ENCODE measurements at places on chromosomes 5 and 9.

DNA sequence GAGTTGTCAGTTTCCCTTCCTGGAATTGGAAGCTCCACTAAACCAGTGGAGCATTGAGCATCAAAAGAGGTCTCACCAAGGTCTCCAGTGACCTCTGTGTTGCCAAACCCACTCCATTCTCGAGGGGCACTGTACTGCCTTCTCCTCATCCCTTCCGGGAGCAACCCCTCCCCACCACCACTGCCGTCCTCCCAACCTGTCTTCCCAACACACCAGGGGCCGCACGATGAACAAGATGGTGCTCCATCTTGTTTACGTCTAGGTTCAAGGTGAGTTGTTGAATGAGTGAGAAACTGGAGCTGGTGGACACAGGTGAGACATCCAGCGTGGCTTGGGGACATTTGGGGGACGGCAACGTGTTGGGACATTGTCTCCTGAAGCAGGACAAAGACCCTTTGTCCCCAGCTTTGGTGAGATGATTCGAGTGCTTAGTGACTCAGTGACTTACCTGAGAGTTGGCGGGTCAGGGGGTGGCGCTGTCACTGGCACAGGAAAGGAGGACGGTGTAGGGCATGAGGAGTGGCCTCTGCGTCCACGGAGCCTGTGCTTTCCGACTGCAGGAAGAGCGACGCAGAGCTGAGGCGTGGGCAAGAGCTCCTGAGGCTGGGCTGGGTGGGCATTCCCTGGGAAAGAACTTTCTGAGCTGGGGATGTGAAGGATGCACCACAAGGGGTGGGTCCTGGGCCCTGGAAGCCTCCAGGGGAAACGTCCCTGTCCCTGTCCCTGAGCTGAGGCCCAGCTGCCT lies 44.8 kb upstream of the RNU6ATAC start:
- DNase-seq, result no peak

DNA sequence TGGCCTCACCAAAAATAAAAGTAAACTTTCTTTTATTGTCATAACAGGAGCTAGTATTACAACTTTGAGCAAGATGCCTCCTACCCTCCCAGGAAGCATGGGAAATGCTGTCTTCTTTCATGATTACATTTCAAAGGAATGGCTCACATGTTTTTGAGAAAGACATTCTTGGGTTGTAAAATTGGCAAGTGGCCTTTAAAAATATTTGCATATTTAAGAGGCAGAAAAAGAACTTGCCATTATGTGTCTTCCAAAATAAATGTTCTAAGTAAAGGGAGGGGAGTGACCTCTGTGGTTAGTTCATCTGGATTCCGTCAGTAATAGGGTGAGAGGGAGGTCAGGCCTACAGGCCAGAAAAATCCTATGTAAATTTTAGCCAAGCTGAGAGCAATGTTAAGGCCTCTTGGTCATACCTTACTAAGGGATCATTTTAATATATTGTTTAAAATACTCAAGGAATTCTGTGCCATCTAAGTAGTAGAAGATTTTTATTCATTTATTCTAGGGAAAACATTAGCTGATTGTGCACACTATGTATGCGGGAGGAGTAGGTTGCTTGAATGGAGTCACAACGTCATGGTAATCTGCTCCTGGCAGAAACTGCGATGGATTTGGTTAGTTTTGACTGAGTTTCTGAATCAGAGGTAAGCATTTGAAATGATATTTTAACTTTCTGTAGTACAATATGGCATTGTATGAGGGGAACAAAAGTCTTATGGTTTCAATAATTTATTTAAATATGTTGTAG lies 1485.7 kb upstream of the CDH9 start:
- no peak for DNase-seq

DNA sequence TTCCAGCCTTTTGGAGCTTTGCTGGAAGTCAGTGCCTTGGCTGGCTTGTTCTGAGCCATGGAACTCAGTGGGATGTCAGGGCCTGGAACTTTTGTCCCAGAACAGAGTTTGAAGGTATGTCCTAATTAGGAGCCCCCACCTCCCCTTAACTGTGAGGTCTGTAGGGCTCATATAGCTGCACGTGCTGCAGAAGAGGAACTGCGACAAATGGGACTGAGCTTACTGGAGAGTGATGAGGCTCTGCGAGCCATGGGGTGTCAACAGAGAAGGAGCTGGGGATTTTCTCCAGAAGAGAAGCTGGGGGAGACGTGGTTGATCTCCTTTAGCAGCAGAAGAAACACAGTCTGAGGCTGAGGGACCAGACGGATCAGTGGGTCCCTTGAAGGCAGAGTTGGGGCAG lies 10.9 kb downstream of the TMEM8B start:
- no peak for DNase-seq

DNA sequence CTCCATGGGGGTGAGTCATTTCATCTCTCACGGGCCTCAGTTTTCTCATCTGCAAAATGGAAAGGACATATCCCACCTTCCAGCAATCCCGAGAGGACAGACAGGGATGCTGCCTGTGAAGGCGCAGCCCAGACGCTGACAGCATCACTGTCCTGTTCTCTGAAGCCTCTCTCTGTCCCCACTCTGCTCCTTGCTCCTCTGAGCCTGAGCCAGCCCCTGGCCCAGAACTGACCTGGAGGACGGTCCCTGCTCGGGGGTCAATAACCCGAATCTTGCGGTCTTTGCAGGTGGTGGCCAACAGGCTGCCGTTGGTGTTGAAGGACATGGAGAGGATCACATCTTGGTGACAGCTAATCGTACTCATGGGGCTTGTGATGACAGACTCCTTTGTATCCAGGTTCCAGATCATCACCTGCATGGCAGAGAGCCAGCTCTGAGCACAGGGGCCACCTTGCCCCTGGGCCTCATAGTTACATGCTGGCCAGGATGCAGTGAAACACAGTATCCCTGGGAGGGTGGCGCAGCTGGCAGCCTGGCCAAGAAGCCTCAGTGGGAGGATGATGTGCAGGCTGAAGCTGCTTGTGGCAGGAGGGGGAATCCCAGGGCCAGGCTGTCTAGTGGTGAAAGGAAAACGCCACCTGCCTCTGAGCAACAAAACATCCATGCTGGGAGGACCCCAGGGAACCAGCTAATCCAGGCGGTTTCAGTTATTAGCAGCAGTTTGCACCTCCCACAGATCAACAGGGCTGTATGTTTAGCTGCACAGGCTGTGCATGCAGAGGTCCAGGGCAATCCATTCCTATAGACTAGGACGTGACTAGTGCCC lies 14.0 kb upstream of the TRIM14 start:
- DNase-seq, result peak; percentile 86

DNA sequence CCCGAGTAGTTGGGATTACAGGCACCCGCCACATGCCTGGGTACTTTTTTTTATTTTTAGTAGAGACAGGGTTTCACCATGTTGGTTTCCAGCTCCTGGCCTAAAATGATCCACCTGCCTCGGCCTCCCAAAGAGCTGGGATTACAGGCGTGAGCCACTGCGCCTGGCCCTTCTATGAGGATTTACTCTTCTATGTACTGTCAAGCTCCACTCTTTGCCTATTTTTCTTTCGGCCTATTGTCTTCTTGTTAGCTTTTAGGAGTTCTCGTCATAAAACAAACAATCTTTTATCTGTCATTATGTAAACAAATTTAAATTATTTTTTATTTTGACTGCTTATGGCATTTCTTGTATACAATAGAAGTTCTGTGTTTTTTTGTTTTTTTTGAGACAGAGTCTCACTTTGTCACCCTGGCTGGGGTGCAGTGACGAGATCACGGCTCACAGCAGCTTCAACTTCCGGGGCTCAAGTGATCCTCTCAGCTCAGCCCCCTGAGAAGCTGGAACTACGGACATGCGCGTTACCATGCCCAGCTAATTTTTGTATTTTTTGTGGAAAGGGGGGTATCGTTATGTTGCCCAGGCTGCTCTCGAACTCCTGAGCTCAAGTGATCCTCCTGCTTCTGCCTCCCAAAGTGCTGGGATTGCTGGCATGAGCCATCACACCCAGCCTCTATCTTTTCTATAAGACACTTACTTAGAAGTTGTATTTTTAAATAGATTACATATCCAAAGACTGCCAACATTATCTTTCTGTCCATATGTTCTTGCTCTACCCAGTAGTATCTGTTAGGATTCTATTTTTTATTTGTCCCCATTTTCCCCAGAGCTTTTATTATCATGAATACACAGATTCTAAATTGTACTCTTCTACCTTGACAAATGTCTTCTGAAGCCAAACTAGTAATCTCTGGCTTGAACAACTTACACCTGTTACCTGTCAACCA lies 29.2 kb downstream of the CSNK1A1 start:
- DNase-seq, result no peak

DNA sequence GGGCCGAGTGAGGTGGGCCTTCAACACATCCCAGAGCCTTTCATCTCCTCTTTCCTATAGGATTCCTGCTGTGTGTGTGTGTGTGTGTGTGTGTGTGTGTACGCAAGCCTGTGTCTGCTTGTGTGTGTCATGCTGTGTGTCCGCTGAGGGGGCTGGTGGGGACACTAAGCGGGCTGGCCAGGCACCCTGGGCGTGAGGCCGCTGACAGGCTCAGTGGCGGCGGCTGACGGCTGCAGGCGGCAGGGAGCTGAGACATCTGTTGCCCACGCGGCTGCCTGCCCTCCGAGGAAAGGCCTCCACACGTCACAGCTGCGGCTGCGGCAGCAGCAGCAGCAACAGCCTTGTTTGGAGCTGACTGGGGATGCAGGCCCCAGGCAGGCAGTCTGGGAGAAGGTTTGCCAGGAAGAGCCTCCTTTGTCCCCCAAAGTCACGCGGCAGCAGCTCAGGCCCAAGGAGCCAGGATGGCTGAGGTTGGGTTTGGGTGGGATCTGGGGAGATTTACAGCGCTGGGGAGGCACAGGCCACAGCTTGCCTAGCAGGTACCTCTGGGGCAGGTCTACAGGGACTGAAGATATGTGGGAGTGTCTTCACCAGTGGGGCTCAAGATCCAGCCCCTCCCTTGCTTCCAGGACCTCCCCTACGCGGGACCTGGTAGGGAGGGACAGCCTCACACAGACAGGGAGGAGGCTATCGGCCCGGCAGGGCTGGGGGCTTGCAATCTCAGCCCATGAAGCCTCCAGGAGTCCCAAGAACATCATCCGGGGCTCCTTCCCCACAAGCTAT lies 1.8 kb downstream of the PDLIM4 start:
- DNase-seq, result peak; percentile 34

- DNase-seq, result peak; percentile 70
Measured at GRCh38 chr9:110623462-110624025, 44.0 kb upstream of the SVEP1 start.

GRCh38 chr5:176822041-176822792 lies 11.9 kb downstream of the UNC5A start:
- DNase-seq, result no peak

DNA sequence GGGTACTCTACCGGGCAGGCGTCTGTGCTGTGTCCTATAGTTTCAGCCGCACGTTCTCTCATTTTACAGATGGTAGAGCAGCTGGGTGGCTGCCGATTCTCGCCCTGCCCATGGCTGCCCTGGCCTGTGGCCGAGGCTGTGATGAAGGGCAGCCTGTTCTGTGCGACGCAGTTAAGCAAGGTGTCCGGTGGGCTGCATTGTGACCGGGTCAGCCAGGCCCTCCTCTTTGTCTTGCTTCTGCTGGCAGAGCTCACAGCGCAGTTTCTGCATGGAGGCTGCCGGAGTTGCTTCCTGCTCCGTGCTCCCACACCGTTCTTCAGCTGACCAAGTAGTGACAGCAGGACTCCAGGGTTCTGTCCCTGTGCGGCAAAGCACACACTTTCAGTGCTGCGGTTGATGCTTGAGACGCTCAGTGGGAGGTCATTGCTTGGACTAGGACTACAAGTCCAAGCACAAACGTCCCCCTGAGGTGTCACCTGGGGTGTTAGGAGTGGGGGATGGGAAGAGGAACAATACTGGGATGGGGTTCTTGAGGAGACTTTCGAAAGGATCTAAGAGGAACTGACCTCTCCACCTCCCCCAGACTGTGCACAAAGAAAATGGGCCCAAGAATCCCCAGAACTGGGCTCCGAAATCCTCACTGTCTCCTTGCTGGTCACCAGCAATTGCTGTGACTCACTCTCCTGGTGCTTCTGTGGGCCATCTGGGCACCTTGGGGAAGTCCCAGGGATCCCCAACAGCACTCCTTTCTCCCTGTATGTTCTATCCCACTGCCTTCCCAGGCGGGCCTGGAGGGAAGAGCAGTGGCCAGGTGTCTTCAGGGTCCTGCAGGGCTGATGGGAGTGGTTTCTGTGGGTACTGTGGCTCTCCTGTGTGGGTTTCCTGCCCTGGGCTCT lies 58.2 kb downstream of the GADD45G start:
- peak; percentile 54 for DNase-seq

- DNase-seq, result no peak
Measured at GRCh38 chr9:121613009-121613752, 38.3 kb upstream of the DAB2IP start.

DNA sequence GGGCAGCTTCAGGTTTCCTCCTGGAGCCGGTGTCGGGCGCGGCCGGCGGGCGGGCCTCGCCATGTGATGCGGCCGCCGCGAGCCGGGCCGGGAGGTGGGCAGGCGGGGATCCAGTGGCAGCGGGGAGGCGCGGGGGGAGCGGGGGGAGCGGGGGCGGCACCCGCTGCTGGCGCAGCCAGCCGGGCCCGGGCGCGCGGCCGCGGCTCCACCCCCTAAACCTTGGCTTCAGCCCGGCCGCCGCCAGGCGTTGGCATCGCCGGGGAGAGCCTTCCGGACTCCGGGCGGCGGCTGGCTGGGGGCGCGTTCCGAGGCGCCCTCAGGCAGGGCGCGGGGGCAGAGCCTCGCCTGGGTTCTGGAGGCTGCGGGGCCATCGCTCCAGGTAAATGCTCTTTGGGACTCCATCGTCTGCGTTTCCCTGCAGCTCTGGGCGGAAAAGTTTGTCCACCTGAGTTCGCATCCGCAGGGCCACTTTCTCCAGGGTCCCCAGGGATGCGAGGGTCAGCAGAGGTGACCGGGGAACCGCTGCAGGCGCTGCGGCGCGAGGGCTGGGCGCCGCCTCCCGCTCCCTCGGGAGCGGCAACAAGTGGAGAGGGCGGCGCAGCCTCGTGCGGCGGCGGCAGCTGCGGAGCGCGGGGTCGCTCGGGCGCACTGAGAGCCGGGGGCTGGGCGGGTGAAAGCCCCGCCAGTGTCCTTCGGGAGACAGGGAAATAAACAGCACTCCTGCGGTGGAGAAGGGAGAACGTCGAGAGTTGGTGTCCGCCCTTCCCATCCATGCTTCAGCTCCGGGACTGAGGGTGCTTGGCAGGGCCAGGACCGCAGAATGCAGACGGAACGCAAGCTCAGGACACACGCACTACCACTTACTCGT lies at the start of gene ARHGEF28:
Gene ARHGEF28, plus strand, starts transcription at position 253 of the 868 bp plus-strand sequence. CDS start 58,656 bp downstream, outside the sequence.
- no peak for DNase-seq

DNA sequence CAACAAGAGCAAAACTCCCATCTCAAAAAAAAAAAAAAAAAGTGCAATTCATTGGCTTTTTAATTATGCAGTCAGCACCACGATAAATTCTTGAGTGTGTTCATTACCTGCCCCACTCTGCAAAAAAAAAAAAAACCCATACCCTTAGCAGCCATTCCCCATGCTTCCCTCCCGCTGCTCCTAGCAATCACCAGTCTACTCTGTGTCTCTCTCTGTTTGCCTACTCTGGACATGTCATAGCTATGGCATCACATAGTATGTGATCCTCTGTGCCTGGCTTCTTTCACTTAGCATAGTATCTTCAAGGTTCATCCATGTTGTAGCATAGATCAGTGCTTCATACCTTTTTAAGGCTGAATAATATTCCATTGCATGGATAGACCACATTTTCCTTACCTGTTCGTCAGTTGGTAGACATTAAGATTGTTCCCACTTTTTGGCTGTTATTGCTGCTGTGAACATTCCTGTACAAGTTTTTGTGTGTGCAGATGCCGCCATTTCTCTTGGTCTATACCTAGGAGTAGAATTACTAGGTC lies 7.0 kb upstream of the PRR7 start:
- DNase-seq, result no peak
